ENCODE measurements at places on chromosomes 5 and 9.

- DNase-seq: no peak
Measured at GRCh38 chr5:136810261-136810801, 445.0 kb upstream of the TRPC7 start.

DNA sequence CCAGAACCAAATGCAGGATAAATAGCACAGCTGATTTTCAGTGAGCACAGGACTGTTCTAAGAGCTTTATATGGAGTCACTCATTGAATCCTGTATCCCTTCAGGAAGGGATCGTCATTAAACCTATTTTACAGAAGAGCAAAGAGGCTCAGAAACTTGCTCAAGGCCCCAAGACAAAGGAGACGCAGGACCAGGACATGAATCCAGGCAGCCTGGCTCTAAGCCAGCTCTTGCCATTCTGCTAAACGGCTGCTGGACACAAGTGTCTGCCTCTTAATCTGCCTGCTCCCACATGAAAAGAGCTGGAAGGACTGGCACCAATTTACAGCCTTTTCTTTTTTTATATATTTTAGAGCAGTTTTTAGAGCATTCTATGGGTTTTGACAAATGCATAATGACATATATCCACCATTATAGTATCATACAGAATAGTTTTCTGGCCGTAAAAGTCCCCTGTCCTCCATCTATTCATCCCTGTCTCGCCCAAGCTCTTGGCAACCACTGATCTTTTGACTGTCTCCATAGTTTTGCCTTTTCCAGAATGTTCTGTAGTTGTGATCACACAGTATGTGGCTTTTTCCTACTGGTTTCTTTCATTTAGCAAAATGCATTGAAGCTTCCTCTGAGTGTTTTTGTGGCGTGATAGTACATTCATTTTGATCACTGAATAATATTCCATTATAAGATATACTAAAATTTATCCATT, 37.5 kb downstream of the RETREG1 start:
- DNase-seq: no peak

- no peak for DNase-seq
Measured at GRCh38 chr9:93120846-93121315, 13.2 kb downstream of the NINJ1 start.

DNA sequence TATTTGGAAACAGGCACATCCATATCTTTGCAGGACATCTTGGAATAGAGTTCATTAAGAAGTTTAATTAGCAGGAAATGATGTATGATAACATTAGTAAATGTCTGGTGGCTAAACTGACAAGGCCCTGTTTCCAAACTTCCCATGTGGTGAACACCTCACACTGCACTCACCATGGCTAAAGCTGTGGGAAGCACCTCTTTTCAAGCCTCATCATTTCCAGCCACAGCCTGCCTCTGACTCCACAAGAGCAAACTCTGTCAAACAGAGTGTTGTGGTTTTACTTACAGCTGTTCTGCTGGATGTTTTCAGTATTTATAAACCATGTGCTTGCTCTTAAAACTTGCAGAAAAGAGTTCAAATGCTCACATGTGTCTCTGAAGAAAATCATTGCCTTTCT, 14.9 kb upstream of the NDUFB6 start:
- DNase-seq: no peak

GRCh38 chr5:138350563-138350890, 2.0 kb upstream of the KDM3B start:
- DNase-seq: no peak

- no peak for DNase-seq
Measured at GRCh38 chr5:85069659-85070640, 685.3 kb upstream of the EDIL3 start.

- no peak for DNase-seq
Measured at GRCh38 chr9:106761493-106761892, 101.5 kb upstream of the ZNF462 start.

DNA sequence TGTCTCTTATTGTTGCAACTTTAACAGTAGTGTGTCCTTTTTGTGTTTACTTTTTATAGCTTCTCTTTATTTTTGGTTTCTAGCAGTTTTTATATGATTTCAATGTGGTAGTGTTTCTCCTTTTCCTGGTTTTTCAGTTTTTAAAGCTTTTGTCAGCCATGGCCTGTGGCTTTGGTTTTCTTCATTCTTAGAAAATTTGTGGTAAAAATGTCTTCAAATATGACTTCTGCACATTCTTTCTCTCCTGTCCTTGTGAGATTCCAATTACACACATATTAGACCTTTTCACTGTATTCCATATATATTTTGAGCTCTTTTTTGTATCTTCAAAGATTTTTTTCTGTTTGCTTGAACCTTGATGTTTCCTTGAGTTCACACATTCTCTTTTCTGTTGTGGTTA, 180.5 kb downstream of the CNTLN start:
- DNase-seq: no peak

GRCh38 chr9:98080326-98080725, 23.8 kb downstream of the NANS start:
- DNase-seq: no peak

DNA sequence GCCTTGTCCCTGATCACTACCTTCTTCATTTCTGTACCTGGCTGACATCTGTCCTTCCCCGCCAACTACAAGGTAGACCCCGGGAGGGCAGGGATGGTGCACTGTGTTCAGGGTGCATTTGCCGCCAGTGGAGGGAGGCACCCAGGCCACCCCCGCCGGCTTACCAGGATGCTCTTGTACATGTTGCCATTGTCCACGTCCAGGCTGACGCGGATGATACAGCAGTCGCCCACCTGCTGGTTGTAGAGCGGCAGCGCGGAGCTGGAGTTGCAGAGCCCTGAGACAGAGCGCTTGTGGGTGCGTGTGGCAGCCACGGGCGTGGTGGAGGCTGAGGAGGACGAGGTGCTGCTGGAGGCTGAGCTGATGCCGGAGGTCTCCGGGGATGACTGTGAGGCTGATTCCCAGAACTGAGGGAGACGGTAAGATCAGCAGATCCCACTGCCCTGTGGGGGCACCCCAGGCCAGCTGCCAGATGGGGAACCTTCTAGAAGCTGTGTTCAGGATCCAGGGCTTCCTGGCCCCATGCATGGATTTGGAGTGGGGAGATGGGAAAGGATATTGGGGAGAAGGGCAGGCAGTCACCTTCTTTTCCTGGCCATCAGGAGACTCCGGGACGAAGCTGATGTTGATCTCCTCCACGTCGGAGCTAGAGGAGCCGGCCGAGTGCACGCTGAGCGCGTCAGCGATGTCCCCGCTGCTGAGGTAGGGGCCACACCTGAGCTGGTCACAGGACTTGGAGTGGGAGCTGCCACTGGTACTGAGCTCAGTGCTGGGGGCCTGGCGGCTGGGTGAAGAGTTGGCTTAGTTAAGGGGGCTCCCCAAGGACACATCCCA, 19.5 kb downstream of the RALGDS start:
- no peak for DNase-seq

- no peak for DNase-seq
Measured at GRCh38 chr9:137804908-137805630, 72.5 kb upstream of the CACNA1B start.

- DNase-seq: no peak
Measured at GRCh38 chr5:78405829-78406750, 45.7 kb downstream of the SCAMP1 start.

- DNase-seq: no peak
Measured at GRCh38 chr9:89838621-89839020, 233.8 kb downstream of the GADD45G start.

GRCh38 chr9:20561531-20561930, 60.8 kb downstream of the MLLT3 start:
- no peak for DNase-seq
